ENCODE measurements at places on chromosomes 5 and 9.

GRCh38 chr5:149017636-149018035, 45.2 kb downstream of the SH3TC2 start:
- no peak for DNase-seq

- DNase-seq: no peak
Measured at GRCh38 chr5:153084511-153084910, 406.0 kb upstream of the GRIA1 start.

DNA sequence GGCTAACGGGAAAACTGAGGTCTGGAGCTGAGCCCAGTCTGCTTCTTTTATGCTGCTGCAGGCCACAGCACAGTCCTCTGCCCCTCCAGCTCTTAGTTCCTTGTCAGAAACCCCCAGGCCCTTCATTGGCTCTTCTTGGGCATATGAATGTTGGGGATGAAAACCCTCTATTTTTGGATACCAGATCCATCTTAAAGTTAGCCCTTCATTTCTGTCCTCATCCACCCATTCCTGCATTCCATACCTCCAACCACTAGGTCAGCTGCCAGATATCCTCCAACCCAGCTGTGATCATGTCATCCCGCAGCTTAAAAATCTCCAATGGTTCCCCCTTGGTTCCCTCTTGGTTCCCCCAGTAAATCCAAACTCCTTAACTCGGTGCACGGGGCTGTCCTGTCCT, 1.8 kb upstream of the SLC25A51 start:
- DNase-seq: no peak

DNA sequence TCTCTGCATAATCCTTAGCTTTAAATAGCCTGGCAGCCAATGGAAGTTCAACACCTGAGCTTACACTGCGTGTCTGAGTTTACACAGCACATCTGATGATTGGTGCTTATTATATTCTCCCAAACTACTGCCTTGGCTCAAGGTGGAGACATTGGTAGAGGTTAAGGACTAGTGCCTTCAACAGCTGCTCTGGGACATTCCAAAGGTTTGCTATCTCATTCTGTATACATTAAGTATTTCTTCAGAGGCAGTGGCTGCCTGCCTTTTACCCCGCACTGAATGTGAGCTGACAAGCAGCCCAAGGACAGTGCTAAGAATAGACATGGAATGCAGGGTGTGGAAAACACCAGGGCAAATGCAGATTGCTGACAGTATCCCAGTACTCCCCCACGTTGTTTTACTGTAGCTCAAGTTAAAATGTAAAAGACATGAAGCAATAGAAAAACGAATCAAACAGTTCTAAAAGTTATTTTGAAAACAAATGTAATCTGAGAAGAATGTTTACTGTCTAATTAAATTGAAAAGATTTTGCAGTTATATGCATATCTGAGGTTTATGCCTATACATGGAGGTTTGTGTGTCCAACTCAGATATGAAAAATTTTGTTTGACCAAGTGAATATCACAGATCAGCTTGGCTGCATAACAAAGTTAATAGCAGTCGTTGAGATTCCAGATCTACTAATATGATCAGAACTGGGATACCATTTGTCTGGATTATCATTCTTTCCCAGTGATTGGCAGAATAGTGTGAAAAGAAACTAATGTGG, 1.8 kb downstream of the HSPB3 start:
- no peak for DNase-seq

DNA sequence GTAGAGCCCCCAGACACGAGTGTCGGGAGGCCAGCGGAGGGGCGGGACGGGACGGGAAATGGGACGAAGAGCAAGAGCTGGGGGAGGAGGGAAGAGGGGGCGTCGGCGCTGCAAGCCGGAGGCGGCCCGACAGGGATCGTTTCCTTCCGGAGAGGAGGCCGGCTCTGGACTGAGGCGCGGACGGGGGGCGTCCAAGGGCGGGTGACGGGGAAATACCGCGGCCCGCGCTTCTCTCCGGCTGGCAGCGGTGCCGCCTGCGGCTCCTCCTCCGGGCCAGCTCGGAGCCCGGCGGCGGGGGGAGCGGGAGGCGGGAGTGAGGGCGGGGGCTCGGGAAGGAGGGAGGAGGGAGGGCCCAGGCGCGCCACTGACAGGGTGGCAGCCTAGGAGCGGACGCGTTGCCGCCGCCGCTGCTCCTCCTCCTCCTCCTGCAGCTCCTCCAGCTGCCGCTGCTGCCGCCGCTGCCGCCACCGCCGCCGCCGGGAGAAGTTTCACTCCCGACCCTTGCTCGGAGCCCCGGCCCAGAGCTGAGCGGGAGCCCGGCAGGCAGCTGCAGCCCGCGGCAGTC, at the start of gene CHSY3:
TSS of gene CHSY3 (plus strand) at position 364 of the 565 bp plus-strand sequence.
- DNase-seq: peak; percentile 11

DNA sequence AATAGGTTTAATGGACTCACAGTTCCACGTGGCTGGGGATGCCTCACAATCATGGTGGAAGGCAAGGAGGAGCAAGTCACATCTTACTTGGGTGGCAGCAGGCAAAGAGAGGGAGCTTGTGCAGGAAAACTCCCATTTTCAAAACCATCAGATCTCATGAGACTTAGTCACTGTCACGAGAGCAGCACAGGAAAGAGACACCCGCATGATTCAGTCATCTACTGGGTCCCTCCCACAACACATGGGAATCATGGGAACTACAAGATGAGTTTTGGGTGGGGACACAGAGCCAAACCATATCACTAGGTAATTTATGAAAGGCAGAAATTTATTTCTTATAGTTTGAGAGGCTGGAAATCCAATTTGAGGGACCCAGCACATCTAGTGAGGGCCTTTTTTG, 40.0 kb downstream of the MTREX start:
- DNase-seq: no peak

GRCh38 chr5:82295959-82296531, 17.9 kb upstream of the RPS23 start:
- no peak for DNase-seq

DNA sequence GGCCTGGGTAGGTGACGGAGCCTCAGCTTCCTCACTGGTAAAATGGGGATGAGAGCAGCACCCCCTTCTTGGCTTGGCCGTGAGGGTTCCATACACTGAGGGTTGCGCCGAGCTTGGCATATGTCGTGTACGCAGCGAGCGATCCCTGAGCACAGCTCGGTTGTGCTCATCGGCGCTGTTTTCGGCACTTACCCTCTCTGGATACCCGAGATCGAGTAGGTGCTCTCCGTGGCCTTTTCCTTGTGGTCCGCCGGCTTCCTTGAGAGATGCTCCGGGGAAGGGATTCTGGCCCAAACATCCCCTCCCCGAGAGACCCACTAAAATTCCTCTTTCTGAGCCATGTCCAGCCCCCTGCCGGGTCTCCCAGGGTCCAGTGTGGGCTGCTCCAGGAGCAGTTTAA, 40.0 kb upstream of the HMCN2 start:
- no peak for DNase-seq

GRCh38 chr9:131714161-131714646, 25.7 kb downstream of the RAPGEF1 start:
- no peak for DNase-seq

DNA sequence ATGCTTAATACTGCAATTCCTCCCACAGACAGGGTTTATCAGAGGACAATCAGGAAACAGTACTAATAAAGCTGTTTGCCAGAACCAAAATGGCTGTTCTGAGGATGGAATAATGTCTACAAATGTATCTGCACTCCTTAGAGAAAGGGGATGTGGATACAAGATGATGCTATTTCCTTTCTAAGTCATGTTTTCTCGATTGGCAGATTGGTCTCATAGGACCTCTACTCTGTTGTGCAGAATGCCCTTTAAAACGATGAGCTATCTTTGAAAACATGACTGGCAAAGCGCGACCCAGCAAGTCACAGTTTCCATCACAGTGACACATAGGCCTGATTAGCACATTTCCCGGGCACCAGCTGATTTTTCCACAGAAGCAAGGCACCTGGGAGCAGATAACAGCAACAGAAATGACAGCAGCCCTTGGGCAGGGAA, 54.0 kb downstream of the AOPEP start:
- DNase-seq: no peak

- DNase-seq: no peak
Measured at GRCh38 chr9:98380065-98380681, 124.7 kb upstream of the TBC1D2 start.

DNA sequence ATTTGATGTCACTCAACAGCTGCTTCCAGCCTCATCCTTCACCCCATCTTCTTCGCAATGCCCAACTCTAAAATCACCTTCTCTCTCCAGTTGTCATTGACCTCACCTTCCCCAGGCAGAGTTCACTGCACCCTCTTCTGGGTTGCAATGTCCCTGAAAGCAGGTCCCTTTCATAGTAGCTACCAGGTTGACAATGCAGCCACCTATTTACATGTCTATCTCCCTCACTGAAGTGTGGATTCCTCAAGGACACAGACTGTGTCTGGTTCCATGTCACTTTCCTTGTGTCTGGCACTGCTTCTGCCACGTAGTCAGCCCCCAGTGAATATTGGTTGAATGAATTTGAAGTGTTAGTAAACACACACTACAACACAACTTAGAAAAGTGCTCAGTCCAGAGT, 445.5 kb upstream of the WWC1 start:
- no peak for DNase-seq

DNA sequence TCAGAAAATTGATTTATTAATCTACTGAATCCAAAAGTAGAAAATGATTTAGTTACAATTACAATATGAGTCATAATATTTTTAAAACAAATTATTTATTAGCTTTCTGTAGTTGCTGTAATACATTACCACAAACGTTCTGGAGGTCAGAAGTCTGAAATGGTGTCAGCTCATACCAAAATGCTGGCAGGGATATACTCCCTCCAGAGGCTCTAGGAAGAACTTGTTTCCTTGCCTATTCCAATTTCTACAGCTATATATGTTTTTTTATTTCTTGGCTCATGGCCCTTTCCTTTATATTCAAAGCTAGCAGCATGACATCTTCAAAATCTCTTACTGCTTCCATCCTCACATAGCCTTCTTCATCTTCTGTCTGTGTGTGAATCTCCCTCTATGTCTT, 667.9 kb upstream of the ITGA1 start:
- DNase-seq: no peak

DNA sequence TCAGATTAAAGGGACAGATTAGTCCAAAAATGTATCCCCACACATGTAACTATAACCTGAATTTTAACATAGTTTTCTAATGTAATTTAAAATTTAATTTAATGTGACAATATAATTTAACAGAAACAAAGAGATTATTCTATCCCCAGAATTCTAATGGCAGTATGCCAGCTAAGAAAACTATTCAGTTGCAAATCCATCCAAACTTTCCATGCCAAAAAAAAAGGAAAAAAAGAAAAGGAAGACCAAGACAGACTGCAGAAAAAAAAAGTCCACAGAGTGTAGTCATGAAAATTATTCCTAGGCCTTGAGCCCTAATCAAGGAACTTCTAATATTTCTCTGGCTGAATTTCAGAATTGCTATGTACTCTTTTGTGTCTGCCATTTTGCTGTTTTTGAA, 217.6 kb downstream of the CDH18 start:
- no peak for DNase-seq

GRCh38 chr5:181222630-181223057, 437 bp upstream of the TRIM41 start:
- DNase-seq: no peak

DNA sequence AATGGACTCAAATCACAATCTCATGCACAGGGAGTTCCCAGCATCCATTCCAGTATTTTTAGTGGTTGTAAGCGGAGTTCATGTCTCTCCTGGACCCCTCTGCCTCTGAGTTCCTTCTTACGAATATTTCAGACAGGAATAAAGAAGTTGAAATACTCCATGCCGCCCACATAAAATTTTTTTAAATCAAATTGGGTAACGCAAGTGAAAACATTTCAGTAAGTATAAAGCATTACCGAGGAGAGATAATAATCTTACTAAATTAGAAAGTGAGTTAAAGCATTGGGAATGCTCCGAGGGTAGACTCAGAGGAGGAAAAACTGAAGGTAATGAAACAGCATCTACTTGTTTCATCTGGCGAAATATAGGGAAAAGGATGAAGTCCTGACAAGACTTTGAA, 317.6 kb downstream of the ARRDC3 start:
- no peak for DNase-seq

- DNase-seq: no peak
Measured at GRCh38 chr5:1318659-1319251, 23.9 kb upstream of the TERT start.

- no peak for DNase-seq
Measured at GRCh38 chr5:24646915-24647314, 2.1 kb upstream of the CDH10 start.

DNA sequence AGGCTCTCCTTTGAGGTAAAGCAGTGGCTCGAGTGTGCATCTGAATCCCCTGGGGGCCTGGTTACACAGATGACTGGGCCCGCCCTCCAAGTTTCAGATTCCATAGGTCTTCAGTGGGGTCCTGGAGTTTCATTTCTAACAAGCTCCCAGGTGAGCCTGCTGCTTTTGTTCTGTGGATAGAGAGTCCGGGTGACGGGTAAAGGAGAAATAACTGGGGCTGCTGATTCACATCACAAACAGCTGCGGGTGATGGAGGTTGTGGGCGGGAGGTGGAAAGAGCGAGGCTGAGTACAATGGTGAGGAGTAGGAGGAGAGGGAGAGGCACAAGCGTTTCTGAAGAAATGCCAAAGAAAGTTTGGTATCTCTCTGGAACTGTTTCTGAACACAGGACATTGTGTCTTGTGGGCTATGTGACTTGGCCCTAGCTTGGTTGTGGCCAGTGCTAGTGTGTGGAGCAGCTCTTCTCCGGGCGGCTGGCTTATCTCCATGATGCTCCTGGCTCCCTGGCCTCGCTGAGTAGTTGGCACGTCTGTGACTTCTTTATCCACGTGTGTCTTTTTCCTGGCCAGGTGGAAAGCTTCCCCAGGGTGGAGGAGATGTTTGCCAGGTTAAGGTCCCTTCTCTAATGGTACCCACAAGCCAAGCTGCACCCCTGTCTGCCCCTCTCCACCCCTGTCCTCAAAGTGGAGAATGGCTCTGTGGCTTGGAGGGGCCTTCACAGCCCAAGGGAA, 61.7 kb downstream of the HSPA4 start:
- DNase-seq: peak; percentile 19

DNA sequence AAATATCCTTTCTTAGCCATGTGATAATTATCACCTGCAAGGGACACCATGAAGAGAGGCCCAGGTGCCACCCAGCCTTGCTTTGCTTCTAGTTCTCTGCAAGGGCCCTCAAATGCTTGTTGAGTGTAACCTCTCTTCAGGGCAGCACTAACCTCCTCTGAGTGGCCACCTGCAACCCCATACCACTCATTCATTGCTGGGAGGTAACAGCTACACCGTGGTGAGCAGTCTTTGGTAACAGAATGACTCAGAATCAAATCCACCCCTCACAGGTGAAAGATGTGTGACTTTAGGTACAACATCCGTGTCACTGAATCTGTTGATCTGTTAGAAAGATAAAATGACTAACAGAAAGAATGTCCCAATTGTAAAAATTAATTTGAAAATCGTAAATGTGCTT, 365.1 kb upstream of the TRPC7 start:
- DNase-seq: no peak

- peak; percentile 51 for DNase-seq
Measured at GRCh38 chr5:175718401-175719108, 60.7 kb downstream of the HRH2 start.

DNA sequence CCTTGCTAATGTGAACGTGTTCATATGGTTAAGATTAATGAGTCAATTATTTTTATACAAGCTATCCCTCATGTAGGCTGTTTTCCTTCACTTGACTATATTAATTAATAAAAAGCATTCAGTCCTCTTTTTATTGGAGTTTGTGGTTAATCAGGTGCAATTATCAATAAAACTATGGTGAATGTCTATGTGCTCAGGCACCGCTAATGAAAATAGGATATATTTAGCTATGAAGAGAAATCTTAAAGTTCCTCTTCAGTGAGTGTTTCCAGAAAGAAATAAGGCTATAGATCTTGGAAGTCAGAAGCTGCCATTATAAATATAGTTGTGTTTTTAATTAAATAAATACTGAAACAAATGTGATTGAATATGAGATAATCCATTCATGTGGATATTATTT, 422.1 kb downstream of the DMAC1 start:
- no peak for DNase-seq
